ENCODE measurements at places on chromosomes 7 and 10.

GRCh38 chr7:10685040-10685439 is 288.6 kb upstream of the PHF14 start:
- DNase-seq = no peak

DNA sequence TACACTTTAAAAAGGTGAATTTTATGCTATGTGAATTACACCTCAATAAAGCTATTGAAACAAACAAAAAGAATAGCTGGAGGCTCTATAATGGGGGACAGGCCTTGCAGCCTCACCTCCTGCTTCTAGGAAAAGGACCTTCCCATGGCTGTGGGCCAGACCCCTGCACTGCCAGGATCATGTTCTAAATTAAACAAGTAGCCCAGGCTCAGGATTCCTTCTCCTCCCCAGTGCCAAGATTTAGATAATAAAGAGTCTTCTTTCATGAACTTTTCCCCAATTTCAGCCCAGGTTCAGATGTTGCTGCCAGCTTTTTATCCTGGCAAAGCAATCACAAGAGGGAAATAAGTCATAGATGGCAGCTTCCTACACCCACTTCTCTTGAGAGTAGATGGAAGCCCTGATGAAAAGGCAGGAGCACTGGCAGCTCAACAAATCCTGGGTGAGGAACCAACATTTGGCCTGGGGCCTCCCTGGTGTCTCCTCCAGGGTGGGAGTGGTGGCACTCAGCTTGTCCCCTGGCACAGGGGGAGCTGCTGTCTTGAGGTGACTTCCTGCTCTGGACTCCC is 22.2 kb upstream of the CAMK2B start:
- DNase-seq = no peak

- no peak for DNase-seq
These were observed 464.5 kb downstream of the ARL4A start for GRCh38 chr7:13151978-13152377.

DNA sequence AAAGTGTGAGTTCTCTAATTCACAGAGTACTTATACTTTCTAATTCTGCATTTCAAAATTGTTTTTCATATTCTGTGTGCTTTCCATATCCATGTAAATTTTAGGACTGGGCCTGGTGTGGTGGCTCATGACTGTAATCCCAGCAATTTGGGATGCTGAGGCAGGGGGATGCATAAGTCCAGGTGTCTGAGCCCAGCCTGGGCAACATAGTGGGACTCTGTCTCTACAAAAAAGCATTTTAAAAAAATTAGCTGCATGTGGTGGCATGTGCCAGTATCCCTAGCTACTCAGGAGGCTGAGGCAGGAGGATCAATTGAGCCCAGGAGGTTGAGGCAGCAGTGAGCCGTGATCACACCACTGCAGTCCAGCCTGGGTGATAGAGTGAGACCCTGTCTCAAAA is 382.6 kb upstream of the AKR1E2 start:
- no peak for DNase-seq

- no peak for DNase-seq
These were observed 79.5 kb downstream of the DIP2C start for GRCh38 chr10:609868-610545.

GRCh38 chr7:157690833-157691585 is 354.2 kb downstream of the DNAJB6 start:
- no peak for DNase-seq

GRCh38 chr10:49431426-49431825 is 35.5 kb upstream of the DRGX start:
- DNase-seq = no peak

DNA sequence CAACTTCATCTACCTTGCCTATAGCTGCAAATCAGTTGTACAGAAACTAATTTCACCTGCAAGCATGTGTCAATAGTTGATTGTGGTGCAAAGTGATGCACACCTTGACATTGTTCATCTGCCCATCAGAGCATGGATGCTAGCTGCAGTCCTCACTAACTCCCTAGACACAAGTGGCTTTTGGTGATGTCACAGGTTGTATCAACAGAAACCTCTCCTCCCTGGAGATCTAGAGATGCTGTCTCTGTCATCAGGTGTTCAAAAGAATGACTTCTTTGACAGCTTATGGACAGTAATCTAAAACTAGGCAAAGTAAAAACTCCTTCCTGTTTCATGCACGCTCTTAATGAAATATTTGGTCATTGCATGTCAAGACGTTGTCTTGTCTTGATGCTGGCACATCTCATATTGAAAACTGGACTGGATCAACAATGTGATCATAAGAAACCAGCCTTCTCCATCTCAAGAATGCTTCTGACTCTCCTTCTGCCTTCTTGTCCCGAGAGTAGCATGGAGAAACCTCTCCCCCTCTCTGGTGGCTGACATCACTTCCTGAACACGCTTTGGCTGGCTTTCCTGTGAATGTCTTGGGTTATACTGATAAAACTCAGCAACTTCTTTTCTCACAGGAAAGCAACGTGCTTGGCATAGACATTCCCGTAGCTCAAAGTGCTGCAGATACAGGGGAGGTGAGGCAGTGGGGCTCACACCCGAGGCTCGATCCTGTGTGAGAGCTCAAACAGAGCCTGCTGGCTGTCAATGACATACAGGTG is 176.2 kb upstream of the CDCA7L start:
- DNase-seq = peak; percentile 14

GRCh38 chr7:157544226-157544625 is 207.4 kb downstream of the DNAJB6 start:
- DNase-seq = no peak

DNA sequence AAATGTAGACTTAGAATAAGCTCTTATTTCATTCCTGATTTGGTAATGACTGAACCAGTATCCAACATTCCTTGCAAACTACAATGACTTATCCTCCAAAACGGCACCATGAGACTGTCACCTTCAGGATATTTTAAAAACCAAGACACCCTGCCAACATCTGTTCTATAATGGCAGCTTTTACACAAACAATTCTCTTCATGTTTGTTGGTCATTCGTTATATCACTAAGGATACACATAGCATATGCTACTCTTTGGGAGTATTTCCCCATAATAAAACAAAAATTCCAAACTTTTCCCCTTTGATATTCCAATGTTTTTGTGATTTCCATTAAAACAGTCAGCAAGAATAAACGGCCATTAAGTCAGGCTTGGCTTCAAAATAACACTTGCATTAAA is 215.4 kb downstream of the GLI3 start:
- no peak for DNase-seq

GRCh38 chr7:41046776-41047175 is 656.1 kb downstream of the INHBA start:
- DNase-seq = no peak

- no peak for DNase-seq
These were observed 93.3 kb upstream of the RET start for GRCh38 chr10:42983591-42983990.

DNA sequence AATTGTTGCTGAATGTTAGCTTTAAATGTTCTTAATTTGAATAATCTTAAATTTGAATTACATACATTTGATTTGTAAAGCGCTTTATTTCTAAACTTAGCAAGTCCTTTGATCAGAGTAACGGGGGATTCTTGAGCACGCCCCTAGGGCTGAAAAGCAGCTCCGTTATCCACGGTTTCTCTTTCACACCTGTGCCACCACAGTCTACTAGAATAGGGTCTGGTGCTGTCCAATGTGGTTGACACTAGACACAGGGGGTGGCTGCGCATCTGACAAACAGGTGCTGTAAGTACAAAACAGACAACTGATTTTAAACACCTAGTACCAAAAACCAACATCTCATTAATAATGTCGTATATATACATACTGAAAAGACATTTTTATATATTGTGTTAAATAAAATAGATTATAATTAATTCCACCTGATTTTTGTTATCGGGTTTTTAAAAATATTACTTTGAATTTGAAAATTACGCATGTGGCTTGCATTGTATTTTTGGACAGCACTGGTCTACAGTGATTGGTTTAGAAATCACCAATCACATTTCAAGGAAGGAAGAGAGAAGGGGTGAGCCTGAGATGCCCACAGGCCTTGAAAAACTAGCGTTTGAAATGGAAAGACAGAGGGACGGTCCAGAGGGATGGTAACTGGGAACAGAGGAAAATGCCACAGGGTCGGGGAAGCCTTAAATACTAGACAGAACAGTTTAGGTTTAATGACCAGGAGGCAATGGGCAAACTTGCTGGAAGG is 7.3 kb downstream of the SEPHS1 start:
- DNase-seq = no peak

GRCh38 chr10:35768011-35768410 is 125.9 kb upstream of the FZD8 start:
- no peak for DNase-seq

DNA sequence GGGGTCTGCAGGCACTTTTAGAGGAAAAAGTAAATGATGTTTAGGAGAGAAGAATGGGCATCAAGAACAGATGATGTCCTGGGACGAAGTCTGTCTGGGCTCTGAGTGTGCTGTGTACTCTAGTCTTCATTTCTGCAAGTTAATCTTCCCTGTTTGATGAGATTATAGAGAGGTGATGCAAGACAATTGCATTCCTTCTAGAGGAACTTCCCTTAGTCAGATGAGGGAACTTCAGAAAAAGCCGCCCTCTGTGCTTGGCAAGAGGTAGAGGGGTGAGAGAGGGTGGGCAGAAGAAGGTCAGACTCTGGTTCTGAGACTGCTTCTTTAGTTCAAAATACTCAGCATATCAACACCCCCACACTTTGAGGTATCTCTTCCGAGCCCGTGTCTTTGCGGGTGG is 797.9 kb downstream of the LRMDA start:
- DNase-seq = peak; percentile 7

DNA sequence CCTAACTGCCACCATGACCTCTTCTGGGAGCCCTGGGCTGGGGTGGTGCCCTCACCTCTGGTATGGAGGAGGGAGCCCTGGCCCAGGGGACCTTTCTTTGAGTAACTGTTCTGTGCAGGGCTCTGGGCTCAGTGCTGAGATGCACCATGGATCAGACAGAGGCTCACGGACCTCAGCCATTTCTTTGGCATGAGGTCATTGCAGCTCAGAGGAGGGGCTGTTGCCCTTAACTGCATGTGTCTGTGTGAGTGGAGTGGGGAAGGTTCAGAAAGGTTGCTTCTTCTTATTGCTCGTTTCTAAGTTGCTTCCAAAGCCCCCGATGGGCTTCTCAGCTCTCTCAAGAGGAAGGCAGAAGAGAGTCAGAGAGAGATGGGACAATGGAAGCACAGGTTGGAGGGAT is 233.9 kb downstream of the RPS24 start:
- DNase-seq = no peak

Measured in suppressor macrophage treated with lipopolysaccharide for 4 hours (primary cell).